ENCODE measurements at places on chromosomes 16 and 17. TPM values are rescaled to one million over a fixed set of nuclear protein-coding genes. Genes with fewer than 3 reads are reported as not detected.

Gene ABCC12
- total RNA-seq, result not detected

Gene AATK
- 5.9 TPM for total RNA-seq

Gene FOXN1
- total RNA-seq, result not detected

Gene RNF166
- 19.1 TPM for total RNA-seq

Gene CDC42EP4
- total RNA-seq, result 26.6 TPM

Gene KRTAP9-4
- not detected for total RNA-seq

Gene CCDC154
- total RNA-seq, result 0.48 TPM

Gene KRTAP9-2
- not detected for total RNA-seq

Gene KRTAP9-6
- total RNA-seq, result not detected

Gene AIPL1
- not detected for total RNA-seq

Gene OR2C1
- total RNA-seq, result not detected

Gene KRTAP4-3
- not detected for total RNA-seq
